Activated CD4-positive, alpha-beta T cell treated with anti-CD3 and anti-CD28 coated beads, Interleukin-2, amount 10 ng/mL, durations not matched to agents 24 days and 14 days (primary cell): ENCODE measurements at places on chromosomes 5 and 9. TPM values are rescaled to one million over a fixed set of nuclear protein-coding genes. Genes with fewer than 3 reads are reported as not detected.

CAMK4 gene
- 47.7 and 49.5 TPM in 2 replicates for total RNA-seq

SLC4A9 gene
- total RNA-seq = not detected in 2 replicates

SLC2A6 gene
- 3.2 and 4.0 TPM in 2 replicates for total RNA-seq

DNA sequence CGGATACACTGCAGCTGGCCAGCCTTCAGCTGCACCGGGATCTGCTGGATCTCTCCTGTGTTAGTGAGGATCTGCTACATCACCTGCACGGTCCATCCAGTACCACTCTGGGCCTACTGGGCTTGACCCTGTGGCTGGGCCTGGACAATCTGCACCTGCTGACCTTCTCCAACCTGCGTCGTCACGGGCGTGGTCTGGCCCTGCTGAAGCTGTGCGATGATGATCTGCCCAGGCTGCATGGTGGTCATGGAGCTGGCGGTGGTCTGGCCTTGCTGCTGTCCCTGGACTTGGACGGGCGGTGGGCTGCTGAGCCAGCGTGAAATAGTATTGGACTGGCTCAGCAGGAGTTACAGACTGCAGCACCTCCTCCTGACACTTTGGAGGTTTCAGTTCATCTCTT lies 137.1 kb upstream of the GAS1 start:
- no peaks in the 10 kb centered on the region for H3K4me1 ChIP-seq
- no peak overlapping the region for H3K4me3 ChIP-seq
- no peaks in the 10 kb centered on the region for H3K27me3 ChIP-seq
- H3K27ac ChIP-seq = no peak overlapping the region
- DNase-seq = no peak
- H3K36me3 ChIP-seq = no peaks in the 10 kb centered on the region

DNA sequence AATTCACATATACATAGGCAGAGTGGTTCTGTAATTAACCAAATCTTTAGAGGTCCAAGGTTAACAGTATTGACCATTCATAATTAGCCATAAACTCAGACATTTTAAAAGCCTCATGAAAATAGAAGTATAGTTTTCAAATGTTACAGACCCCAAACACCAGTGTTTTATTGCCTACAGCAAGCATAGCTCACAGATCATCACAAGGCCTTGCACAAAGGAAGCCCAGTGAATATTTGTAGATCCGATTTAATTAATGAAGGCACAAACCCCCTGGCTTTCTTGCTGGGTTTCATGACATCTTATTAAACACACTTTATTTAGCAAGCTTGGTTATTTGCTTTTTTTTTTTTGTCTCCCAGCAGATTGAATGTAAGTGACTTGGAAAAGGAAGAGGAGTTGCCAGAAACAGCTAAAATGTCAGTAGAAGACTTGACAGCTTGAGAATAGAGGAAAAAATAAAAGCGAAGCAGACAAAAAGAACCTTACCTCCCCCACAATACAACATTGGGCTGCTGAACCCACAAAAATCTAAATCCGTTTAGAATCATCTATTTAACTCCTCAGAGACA lies 283.9 kb upstream of the TNC start:
- no peak overlapping the region for H3K27ac ChIP-seq
- H3K4me3 ChIP-seq = no peak overlapping the region
- H3K4me1 ChIP-seq = no peaks in the 10 kb centered on the region
- no peaks in the 10 kb centered on the region for H3K27me3 ChIP-seq

GRCh38 chr5:389891-390622 lies 52.9 kb upstream of the EXOC3 start:
- peak; percentile 51 for DNase-seq
- peak overlapping the region; percentile 63 for H3K4me3 ChIP-seq
- peak overlapping the region; percentile 16 for H3K27ac ChIP-seq
- peaks cover 39% of the 10 kb centered on the region for H3K4me1 ChIP-seq

DNA sequence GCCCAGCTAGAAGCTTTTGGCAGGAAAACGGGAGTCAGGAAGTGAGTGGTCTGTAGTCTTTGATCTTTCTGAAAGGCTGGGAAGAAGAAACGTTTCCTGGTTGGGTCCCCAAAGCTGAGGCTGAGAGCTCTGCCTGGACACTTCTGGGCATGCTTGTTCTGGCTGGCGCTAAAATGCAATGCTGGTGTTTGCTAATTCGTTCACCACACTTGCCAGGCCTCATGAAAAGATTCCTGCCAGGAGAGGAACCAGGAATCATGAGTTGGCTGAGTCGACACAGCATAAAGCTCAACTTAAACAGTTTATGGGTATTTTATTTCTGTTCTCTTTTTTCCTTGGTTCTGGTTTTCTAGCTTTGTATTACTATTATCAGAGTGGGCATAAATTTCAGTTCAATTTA lies 10.7 kb upstream of the PTGR1 start:
- H3K4me1 ChIP-seq = no peaks in the 10 kb centered on the region
- H3K36me3 ChIP-seq = no peaks in the 10 kb centered on the region
- no peak for DNase-seq
